Central memory CD4-positive, alpha-beta T cell (primary cell): ENCODE measurements at places on chromosomes 3 and 15.

- no peak for DNase-seq
These were observed 254.3 kb downstream of the ZBBX start for GRCh38 chr3:167125612-167126407.

GRCh38 chr3:187183903-187184302 is 13.4 kb upstream of the RTP1 start:
- DNase-seq = no peak

GRCh38 chr3:148232389-148232788 is 465.3 kb upstream of the AGTR1 start:
- no peak for DNase-seq

DNA sequence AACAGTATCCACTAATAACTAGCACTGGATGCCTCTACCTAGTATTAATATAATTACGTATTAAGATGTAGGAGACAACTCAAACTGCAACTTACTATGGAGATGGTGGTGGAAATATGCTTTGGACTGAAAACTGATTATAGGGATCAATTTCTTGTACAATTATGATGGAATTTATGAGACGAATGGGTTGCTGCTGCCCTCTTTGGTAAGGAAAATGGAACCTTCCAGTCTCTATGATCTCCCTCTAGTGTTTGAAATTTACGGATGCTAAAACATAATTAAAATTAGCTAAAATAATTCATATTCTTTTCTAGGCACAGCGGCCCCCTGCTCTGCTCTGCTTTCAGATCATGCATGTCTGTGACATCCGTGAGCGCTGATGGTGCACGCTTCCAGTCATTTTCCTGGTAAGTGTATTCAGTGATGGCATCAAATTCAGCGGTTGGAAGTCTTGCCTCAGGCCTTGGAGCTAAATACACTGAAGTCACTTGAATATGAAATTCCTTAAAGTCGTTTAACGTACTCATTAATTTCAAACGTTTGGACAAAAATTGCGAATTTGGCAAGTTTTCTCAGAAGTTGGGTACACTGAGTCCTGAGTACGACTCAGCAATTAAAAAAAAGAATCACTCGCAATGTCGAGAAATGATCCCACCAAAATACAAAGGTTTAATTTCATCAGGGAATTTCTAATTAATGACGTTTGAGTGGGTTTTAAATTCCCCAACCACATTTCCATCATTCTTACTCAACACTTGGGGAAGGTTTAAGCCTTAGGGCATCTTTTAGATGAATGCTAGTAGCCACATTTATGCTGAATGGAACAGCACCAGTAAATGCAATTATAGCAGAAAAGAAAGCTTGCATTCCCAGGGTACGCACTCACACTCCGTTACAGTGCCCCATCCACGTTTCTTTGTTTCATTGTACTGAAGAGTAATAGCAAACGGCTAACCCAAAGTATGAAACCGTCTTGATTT is 132.6 kb downstream of the NR2F2 start:
- DNase-seq = no peak

- DNase-seq = no peak
These were observed 265.4 kb upstream of the LMCD1 start for GRCh38 chr3:8236264-8236663.

- DNase-seq = no peak
These were observed 6.8 kb downstream of the TRNT1 start for GRCh38 chr3:3133500-3133899.

DNA sequence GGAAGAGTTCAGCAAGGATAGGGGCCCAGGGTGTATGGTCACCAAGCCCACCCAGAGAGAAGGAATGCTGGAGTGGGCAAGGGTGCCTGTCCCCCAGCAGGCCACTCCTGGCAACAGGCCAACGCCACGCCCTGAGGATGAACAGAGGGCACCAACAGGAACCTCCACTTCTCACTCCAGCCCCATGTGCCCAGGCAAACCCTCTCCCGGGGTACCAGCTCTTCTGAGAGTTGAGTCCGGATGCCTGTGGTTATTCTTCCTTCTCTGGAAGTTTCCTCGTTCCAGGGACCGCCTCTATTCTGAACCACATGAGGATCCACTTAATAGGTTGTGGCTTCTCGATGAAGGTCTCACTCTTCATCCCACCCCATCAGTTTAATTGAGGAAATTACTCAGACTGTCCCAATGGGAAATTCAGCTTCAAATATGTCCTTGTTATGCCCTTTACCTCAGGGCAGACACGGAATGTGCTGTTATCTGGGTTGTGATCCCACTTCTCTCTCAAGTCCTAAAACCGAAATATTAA is 114.3 kb downstream of the LIPC start:
- no peak for DNase-seq

- no peak for DNase-seq
These were observed 89.8 kb downstream of the THBS1 start for GRCh38 chr15:39670687-39671086.

DNA sequence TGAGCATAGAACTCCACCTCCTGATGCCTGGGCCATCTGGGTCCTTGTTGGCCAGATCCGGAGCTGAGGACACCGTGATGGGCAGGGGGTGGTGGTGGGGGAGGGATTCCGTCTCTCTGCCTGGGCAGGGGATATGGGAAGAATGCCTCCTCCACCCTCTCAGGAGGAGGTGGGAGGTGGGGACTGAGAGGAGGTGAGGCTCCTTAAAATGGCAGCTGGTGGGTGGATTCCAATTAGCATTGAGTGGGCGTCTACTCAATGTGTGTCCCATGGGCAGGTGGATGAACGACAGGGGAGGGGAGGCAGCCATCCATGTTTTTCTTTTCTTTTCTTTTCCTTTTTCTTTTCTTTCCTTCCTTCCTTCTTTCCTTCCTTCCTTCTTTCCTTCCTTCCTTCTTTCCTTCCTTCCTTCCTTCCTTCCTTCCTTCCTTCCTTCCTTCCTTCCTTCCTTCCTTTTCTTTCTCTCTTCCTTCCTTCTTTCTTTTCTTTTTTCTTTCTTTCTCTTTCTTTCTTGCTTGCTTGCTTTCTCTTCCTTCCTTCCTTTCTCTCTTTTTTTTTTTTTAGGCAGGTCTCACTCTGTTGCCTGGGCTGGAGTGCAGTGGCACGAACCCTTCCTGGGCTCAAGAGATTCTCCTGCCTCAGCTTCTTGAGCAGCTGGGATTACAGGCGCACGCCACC is 5.0 kb downstream of the SLC28A1 start:
- DNase-seq = no peak
